NCI-H1092 treated with DMSO at 0.1 percent for 48 hours (cell line): ENCODE measurements at places on chromosomes 12 and 14.

DNA sequence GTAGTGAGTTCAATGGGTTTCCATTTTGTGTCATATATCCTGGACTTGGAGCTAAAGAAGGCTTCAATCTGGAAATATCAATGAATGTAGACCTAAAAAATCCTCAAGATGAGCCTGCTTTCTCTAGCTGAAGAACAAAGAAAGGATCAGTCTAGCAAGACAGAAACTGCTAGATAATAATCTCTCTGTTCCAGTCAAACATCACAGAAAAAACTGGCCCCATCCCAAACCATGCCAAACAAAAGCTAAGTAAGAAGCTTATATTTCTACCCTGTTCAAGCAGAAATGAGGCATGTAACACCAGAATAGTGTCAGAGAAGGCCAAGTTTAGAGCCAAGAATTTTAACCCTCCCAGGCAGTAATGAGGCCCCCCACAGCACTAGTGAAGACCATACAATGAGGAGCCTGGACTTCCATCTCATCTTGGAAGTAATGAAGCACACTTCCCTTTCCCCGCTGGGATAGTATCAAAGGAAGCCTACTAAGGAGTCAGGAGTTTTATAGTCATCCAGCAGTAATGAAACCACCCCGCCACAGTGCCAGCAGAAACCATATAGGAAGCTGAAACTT lies 95.8 kb downstream of the NELL2 start:
- DNase-seq, result no peak

GRCh38 chr12:24360907-24361306 lies 411.4 kb upstream of the SOX5 start:
- DNase-seq, result no peak

DNA sequence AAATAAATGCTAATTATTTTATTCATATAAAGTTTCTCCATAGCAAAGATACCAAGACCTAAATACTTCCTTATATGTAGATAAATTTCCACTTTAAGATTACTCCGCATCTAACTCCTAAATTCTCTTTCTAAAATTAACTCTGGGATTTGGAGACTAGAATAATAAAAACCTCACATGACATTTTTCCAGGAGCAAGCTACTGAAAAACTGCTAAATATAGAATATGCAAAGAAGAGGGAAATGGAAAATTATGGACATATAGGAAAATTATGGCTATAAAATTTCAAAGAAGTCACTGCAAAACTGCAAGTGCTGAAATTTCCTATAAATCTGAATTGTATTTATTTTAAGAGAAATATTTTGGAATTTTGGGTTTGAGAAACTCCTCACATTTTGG lies 186.2 kb downstream of the DUSP6 start:
- no peak for DNase-seq

DNA sequence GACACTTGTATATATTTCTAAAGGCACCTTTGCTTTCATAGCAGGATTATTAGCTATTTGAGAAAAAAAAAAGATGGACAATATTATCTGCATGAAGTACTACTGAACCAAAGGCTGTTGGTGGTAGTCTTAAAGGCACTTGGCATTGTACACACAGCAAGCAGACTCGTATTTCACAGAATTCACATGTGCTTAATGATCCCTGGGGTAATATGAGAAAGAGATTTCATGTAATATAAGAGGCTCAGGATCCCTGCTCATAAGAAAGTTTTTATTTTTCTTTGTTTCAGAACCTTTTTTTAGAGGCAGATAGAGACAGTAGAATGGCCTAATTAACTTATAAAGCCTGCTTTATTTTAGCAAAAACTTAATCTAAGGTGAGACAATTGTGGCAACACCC lies 59.5 kb downstream of the SYNE2 start:
- no peak for DNase-seq

DNA sequence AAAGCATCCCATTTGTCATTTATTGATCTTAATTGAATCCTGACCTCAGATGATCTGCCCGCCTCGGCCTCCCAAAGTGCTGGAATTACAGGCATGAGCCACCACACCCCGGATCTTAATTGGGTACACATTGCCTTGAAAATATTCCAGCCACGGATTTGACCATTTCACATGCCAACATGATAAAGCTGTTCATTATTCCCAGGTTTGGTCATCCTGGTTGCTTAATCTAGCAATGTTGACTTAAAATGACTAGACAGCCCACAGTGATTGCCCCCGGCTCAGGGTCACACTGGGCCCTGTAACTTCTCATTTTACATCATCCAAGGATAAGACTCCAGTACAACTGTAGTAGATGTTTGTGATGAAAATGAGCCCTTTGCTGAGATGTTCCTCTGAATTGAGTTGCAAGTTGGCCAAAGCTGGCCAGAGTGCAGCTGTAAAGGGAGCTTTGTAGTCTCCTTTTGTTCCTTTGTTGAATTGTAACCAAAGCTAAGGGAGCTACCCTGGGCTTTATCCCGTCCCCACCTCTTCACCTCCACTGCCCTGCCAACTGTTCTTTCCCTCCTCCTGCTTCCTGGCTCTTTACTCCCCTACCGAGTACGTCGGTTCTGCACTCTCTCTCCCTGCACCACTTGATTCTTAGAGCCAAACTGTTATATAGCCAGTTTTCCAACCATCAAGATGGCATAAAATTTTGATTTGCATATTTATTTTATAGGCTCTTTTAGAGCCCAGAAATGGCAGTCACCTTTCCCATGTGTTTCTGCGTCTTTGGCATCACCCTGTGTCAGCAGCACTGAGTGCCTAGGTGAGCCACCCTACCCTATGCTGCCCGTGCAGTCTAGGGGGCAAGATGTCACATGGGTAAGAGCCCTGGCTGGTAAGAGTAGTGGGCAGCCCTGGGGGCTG lies 141.3 kb upstream of the HIF1A start:
- no peak for DNase-seq

DNA sequence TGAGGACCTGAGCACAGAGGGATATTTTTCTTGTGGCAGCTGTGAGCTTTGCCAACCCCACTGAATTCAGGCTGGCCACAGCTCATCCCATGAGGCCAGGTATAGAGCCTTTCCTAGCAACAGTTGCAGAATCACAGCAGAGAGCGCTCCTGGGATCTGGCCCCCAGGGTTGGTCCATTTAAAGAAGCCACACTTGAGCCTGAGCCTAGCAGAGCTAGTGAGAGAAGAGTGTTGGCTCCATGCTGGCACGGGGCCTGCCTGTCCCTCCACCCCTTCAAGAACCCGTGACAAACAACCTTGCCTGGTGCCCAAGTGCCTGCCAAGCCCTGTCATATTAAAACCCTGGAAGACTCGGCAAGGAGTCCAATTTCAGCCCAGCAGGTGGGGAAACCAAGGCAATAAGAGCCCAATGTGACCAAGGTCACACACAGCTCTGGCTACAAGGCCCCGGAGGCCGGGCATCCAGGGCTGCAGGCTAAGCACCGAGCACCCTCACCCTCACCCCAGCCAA lies 91.6 kb downstream of the LRRC74A start:
- peak; percentile 85 for DNase-seq

- peak; percentile 18 for DNase-seq
Observed at GRCh38 chr14:72516936-72517700, 376.8 kb downstream of the DPF3 start.

DNA sequence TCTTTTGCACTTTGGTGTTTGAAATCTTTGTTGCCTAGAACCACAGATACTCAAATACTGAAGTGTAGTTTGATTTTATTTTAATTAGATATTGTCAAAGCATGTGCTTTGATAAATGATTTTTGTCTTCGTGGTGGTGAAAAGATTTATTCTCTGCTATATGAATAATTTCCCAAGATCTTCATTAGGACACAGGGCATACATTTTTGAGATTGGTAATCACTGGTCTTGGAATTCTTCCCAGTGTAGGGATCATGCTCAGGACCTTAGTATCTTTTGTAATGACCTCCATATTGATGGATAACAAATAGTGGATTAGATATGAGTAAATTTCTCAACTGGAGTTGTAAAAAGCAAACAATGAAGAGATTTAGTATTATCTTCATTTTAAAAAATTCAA lies 28.2 kb downstream of the TBK1 start:
- no peak for DNase-seq

DNA sequence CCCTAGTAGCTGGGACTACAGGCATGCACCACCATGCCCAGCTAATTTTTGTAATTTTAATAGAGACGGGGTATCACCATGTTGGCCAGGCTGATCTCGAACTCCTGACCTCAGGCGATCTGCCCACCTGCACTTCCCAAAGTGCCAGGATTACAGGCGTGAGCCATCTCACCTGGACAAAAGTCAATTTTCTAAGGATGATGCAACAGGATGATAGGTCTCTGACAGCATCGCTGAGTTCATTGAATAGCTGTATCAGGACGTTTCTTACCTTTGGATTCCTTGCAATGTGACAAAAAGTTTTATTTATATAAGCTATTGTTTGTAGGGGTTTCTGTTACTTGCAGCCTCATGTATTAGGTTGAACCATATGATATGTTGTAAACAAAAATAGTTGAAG lies 55.5 kb upstream of the PCED1B start:
- DNase-seq, result no peak

DNA sequence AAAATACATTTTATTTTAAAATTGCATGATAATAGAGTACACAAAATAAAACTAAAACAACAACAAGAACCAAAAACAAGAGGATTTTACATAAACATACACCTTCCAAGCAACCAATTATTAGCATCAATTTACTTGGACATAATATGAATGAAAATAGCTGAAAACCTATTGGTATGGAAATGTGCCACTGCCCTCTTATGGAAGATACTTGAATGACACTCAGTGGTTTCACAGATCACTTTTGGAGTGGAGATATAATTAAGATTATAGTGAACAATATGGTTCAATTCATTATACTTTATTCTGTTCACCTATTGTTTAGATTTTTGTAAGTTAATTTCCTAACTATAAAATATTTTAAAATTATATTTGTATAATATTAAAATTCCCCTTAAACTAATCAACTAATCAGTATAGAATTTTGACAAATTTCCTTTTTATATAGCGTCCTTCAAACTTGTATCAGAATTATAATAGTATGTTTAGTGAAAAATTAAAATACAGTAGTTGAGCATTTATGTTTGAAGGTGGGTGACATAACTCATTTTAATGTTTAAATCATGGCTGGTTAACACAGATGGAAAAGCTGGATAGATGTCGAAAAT lies 70.1 kb downstream of the SLC6A15 start:
- peak; percentile 53 for DNase-seq

- DNase-seq, result peak; percentile 3
Observed at GRCh38 chr14:72024043-72024407, 91.8 kb downstream of the RGS6 start.

- DNase-seq, result no peak
Observed at GRCh38 chr14:97277711-97278110, 480.5 kb downstream of the VRK1 start.
